ENCODE measurements at places on chromosomes 4 and X. TPM values are rescaled to one million over a fixed set of nuclear protein-coding genes. Genes with fewer than 3 reads are reported as not detected.

Gene GATA1
- not detected for total RNA-seq

Gene KIF4A
- total RNA-seq: 0.88 TPM

Gene KCND1
- total RNA-seq: 0.49 TPM

Gene XAGE1A
- not detected for total RNA-seq

Gene MAGEA9B
- total RNA-seq: not detected

Gene CENPE
- total RNA-seq: 3.1 TPM

Gene MAGEC2
- total RNA-seq: not detected

Gene UNC5C
- 0.44 TPM for total RNA-seq

Gene RNF212
- 8.2 TPM for total RNA-seq

Gene RAB28
- total RNA-seq: 19.8 TPM

Gene SMARCAD1
- 22.7 TPM for total RNA-seq

Gene LDB2
- total RNA-seq: 19.0 TPM

Gene FOXR2
- total RNA-seq: not detected

Gene SCOC
- total RNA-seq: 77.1 TPM

Gene MAGEA2
- total RNA-seq: not detected

Gene TCEANC
- 3.1 TPM for total RNA-seq

Gene GALNTL6
- total RNA-seq: not detected

Gene TMEM154
- total RNA-seq: 0.88 TPM

Gene CHRNA9
- not detected for total RNA-seq

Gene STATH
- total RNA-seq: not detected

Gene NEUROG2
- total RNA-seq: not detected

Gene SLC25A14
- 7.0 TPM for total RNA-seq

Gene MAGEA10
- total RNA-seq: not detected

Gene USP26
- total RNA-seq: not detected

Gene FRMPD3
- total RNA-seq: not detected

Gene PUDP
- total RNA-seq: 23.3 TPM

Gene GLOD5
- total RNA-seq: not detected

Gene MRFAP1L1
- total RNA-seq: 38.2 TPM

Gene PPEF1
- not detected for total RNA-seq

Gene ADH1A
- total RNA-seq: 0.82 TPM

Gene FABP2
- not detected for total RNA-seq

Data from subcutaneous adipose tissue (tissue), 4 donors.